Left ventricle myocardium superior (tissue), 1 donor: ENCODE measurements at places on chromosomes 11 and 22. TPM values are rescaled to one million over a fixed set of nuclear protein-coding genes. Genes with fewer than 3 reads are reported as not detected.

DNA sequence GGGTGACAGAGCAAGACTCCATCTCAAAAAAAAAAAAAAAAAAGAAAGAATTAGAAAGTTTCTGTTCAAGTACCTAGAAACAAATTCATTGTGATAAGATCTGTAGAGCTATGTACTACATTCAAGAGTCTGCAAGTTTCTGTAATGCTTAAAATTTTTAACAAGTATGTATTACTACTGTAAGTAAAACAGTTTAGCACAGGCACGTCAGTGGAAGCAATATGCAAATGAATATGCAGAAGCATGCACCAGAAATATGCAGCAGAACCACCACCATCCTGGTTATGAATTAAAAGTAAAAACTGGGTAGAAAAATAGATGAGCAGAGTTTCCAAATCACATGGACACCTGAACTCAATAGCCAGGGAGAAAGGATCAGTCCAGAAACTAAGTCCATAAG, 19.3 kb downstream of the SBF2 start:
- DNase-seq = no peak

DNA sequence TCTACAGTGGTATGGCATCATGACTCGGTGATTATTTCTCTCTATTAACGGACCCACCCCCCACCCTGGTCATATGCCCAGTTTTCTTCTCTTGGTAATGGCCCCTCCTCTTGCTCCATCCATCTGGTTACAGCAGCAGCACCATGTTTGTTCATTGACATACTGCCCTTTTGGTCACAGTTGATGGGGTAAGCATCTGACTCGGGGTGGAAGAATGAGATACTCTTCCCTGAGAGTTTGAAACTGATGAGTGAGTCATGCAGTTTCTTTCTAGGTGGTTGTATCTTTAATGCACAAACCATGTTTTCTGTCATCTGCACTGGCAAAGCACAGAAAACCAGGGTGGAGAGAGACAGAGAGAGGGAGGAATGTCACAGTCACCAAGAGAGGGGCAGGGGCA, 126.0 kb downstream of the SYN3 start:
- DNase-seq = no peak

The APOL5 gene
- total RNA-seq = not detected

The LMO1 gene
- total RNA-seq = 2.6 TPM

DNA sequence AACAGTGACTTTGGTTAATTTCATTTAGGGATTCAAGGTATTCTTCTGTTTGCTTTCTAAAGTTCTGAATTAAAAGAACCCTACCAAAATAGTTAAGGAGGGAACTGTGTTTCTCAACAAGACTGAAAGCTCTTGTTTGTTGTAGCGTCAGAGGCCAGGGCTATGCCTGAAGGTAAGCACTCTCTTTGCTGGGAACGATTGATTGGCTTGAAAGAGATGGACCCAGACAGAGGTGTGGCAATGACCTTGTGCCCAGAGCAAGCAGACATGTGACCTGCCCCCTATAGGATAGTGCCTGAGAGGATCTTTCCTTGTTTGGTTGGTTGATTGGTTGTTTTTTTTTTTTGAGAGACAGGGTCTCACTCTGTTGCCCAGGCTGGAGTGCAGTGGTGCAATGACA, 68.3 kb upstream of the CECR2 start:
- DNase-seq = no peak

DNA sequence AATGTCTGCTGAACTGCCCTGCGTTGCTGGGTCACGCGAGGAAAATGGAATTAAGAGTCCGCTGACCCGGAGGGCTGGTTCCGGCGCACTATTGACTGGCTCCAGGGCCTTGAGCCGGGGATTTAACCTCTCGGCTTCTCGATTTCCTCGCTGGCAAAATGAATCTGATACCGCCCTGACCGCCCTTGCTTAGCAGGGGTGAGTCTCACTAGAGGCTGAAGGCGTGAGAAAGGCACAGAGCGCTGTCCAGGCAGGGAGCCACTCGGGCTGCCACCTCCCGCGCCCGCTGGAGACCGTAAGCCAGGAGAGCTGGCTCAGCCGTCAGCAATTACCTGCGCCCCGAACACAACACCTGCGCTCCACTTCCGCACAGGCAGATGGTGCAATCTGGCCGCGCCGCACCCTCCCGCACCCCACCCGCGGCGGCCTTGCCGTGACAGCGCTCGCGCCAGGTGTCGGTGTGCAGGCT, 65.6 kb downstream of the BUD13 start:
- DNase-seq = no peak

- peak; percentile 55 for DNase-seq
Measured at GRCh38 chr11:47448566-47449427, at the start of gene RAPSN. Gene RAPSN (minus strand): TSS chr11:47449136. CDS start chr11:47448964, 172 bp downstream.

DNA sequence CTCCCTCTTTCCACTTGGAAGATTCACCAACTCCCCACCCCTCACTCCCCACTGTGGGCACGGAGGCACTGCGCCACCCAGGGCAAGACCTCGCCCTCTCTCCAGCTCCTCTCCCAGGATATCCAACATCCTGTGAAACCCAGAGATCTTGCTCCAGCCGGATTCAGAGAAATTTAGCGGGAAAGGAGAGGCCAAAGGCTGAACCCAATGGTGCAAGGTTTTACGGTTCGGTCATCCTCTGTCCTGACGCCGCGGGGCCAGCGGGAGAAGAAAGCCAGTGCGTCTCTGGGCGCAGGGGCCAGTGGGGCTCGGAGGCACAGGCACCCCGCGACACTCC, 397 bp upstream of the CD44 start:
- DNase-seq = no peak

- no peak for DNase-seq
Measured at GRCh38 chr11:2709429-2709828, 9.6 kb upstream of the KCNQ1OT1 start.

- no peak for DNase-seq
Measured at GRCh38 chr11:65700399-65700798, 11.7 kb upstream of the KAT5 start.

The MRGPRX4 gene
- total RNA-seq = not detected

The OR4A5 gene
- not detected for total RNA-seq

DNA sequence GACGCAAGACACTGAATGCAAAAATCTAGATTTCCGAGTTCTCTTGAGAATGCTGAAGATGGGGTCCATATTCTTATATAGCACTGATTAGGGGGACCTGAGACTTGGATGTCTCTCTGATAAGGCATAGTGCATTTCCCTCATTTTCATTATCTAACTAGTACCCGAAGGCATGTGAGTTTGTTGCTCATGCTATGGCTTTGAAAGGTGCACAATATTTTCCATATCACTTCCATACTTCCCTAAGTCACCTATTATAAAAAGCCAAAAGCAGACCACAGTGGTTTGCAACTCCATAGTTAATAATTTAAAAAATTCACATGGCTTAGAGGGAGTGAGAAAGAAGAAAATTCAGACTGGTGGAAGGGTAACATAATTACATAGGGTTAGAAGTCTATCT, 1.7 kb downstream of the BTBD10 start:
- DNase-seq = no peak

DNA sequence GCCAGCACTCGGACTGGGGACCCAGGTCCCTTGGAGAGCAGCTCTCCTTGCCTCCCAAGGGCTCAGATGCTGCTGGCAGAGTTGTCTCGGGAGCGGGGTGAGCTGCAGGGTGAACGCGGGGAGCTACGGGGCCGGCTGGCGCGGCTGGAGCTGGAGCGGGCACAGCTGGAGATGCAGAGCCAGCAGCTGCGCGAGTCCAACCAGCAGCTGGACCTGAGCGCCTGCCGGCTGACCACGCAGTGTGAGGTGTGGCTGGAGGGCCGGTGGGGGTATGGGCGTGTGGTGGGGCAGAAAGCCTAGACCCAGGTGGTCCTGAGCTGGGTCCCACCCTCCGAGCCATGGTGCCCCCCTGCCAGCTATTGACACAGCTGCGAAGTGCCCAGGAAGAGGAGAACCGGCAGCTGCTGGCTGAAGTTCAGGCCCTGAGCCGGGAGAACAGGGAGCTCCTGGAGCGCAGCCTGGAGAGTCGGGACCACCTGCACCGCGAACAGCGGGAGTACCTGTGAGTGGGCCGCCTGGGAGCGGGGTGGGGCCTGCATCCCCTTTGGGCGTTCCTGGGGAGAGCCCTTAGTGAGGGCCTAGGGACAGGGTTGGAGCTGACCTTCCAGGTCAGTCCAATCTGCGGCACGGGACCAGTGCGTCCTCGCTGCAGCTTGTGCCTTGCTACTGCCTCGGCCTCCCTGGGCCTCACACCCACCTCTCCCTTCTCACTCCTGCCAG, 5.8 kb upstream of the RPS6KA4 start:
- no peak for DNase-seq

The FGF4 gene
- not detected for total RNA-seq

The SAA1 gene
- total RNA-seq = 7.1 TPM

DNA sequence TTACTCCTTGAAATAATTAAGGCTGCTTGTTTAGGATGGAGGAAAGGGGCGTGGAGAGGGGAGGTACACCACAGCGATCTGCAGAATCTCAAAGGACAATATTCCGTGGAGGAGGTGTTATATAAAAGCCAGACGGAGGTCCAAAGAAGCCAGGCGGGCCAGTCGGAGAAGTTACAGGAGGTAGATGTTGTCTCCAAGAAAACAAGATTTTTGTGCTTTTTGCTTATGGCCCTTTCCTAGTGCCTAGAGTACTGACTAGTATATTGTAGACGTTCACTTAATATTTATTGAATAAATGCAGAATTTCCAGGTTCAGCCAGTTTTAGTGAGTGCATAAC, 761 bp downstream of the ZDHHC13 start:
- DNase-seq = no peak

DNA sequence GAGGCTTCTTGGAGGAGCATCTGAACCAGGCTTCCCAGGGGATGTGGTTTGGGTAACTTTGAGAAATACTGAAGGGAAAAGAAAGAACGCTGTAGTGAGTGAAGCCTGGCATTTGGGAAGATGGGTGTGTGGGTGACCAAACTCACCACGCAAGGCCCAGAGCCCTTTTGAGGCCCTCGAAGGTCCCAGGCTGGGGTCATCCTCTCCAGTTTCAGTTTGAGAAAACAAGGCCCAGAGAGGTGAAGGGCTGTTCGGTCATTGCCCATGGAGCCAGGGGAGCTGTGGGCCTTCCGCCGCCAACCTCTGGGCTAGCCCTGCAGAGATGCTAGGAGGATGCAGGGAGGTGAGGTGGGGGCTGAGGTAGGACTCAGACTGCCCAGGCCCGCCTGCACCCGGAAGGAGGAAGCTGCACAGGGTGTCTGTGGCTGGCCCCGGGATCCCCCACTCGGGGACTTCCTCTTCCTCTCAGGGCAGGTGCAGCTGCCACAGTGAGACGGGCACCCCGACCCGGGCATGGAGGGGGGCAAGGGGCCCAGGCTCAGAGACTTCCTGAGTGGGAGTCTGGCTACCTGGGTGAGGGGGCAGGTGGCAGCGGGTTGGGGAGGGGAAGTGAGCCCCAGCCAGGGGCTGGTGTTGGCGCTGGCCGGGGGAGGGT, at the start of gene CCDC88B:
TSS of gene CCDC88B (plus strand) at position 451 of the 655 bp plus-strand sequence. CDS start at position 514, 63 bp downstream.
- peak; percentile 76 for DNase-seq

The CELSR1 gene
- 9.7 TPM for total RNA-seq

The MS4A6E gene
- not detected for total RNA-seq

The OVOL1 gene
- total RNA-seq = not detected

The NXPE1 gene
- total RNA-seq = not detected

- DNase-seq = no peak
Measured at GRCh38 chr11:8886322-8886721, 24.7 kb upstream of the AKIP1 start.

DNA sequence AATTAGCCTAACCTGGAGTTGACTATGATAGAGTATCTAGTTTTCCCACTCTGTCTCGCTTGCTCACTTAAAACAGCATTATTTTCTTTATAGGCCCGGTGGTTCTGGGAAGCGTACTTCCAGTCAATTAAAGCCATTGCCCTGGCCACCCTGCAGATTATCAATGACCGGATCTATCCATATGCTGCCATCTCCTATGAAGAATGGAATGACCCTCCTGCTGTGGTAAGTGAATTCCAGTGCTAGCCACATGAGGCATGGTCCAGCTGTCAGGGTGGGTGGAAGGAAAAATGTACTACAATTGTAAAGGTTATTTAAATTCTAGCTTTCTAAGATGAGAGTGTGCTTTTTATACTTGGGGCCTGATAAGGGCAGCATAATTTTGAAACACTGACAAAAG, 76.0 kb downstream of the EXT2 start:
- no peak for DNase-seq

DNA sequence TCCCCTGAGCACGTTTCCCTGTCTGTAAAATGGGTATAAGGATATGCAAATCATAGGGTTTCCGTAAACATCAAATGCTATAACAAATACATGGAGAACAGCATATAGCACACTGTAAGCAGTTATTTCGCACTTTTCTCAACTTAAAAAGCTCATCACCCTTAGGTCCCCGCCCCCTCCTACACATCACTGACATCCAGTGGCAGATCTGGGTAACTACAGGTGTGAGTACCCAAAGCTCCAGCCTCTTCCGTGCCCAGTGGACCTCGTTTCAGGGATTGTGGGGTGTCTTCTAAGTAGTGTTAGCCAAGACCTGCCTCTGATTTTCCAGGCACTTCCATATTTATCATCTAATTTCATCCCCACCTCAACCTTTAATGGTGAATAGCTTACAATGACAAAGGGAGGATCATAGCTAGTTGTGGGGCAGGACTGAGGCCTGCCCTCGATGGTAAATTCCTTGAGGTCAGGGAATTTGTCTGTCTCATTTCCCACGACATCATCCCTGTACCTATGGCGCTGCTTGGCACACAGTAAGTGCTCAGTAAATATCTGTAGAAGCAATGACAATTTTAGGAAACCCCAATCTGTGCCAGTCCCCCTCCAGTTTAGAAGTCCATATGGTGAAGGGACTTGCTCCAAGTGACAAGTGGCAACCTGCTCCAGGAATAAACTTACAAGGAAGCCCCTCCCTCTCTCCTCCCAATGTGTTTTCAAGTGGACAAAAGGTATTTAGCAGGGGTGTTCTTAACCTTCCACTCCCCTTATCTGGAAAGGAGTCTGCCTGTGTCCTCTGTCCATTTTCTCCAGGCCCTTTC, 340.5 kb downstream of the TENM4 start:
- DNase-seq = no peak

The POU2AF2 gene
- total RNA-seq = not detected

The C11orf21 gene
- total RNA-seq = 66.5 TPM

The MS4A6A gene
- total RNA-seq = 49.3 TPM

GRCh38 chr11:62127941-62128770, 4.3 kb downstream of the INCENP start:
- DNase-seq = no peak

The PPP1R14B gene
- 132 TPM for total RNA-seq

DNA sequence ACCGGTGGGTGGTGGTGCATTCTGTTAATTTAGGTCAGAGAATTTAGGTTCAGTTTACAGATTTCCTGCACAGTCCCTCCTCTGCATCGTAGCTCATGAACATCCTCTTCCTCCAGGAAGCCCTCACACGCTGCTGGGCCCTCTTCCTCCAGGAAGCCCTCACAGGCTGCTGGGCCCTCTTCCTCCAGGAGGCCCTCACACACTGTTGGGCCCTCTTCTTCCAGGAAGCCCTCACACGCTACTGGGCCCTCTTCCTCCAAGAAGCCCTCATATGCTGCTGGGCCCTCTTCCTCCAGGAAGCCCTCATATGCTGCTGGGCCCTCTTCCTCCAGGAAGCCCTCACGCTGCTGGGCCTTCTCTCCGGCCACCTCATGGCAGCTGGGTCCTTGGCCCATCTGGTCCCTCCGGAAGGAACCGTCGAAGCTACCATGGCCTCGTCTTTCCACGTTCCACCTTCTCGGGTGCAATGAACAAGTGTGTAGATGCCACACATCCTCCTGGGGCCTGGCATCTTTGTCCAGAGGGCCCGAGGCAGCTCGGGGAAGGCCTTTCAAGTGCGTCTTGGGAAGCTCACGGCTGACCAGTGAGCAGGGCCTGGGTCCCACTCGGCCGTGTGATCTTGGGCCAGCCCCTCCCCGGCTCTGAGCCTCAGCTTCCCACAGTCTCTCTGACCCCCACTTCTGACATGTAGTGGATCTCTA, 58.9 kb upstream of the PPARA start:
- peak; percentile 23 for DNase-seq
